ENCODE measurements at places on chromosomes 4 and X.

DNA sequence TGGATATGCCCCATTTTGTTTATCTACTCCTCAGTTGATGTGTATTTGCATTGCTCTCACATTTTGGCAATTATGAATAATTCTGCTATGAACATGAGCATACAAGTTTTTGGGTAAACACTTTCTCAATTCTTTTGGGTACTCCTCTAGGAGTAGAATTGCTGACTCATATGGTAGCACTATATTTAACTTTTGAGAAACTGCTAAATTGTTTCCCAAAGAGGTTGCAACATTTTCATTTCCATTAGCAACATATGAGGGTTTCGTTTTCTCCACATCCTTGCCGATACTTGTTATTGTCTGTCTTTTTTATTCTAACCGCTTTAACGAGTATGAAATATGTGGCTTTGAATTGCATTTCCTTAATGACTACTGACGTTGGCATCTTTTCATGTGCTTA is 185.4 kb downstream of the TSPAN5 start:
- no peak for DNase-seq

GRCh38 chr4:94216394-94216793 is 8.7 kb downstream of the SMARCAD1 start:
- no peak for DNase-seq

DNA sequence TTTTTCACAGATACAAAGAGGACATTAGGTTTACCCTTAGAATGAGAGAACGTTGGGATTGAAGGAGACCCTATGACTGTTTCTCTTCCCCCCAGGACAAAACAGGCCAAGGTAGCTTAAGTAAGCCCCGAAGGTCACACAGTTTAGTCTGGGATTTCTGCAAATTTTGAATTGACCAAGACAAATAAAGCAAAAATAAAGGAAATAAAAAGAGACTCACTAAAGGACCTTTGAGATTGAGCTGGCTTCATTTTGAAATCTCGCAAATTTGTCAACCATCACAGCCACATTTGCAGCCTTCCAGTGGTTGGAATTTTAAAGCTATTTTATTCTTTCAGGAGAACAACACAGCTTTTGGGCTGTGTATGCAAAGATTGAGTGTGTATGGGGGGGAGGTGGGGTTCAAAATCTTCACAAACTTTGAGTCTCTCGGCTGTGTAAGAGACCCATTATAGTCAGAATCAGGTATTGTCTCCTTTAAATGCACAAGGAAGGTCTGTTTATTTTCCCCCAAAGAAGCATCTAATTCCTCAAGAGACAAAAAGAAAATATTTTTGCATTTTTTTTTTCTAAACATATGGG is 4.2 kb downstream of the TMSB4X start:
- no peak for DNase-seq

DNA sequence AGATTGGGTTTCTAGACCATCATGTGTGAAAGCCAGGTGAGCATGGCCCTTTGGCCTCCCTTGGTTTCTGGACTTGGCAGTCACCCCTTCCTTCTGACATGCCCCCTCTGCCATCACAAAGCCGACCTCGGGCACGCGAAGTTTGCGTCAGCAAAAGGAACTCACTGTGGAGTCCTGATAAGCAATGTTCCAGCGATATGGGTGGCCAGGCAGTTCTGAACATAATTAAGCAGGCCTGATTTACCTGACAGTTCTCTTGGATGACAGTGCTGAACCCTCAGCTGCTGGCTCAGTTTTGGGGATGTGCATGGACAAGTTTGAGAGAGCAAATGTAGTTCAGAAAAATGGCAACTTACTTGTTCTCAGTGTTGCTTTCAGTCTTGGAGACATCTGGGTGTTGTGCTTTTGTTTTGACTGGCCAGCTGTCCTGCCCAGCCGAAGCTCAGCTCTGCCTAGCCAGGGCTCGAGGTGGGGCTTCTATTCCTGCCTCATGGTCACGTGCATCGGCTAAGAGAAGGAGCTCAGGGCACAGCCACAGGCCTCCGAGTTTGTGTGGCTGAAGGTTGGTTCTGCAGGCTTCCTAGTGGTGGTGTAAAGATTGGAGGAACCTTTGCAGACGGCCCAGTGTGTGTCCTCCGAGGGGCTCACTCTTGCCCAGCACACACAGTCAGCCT is 78.3 kb downstream of the CLDN34 start:
- DNase-seq: no peak

- DNase-seq: no peak
Observed at GRCh38 chr4:64781737-64782326, 372.6 kb upstream of the TECRL start.

DNA sequence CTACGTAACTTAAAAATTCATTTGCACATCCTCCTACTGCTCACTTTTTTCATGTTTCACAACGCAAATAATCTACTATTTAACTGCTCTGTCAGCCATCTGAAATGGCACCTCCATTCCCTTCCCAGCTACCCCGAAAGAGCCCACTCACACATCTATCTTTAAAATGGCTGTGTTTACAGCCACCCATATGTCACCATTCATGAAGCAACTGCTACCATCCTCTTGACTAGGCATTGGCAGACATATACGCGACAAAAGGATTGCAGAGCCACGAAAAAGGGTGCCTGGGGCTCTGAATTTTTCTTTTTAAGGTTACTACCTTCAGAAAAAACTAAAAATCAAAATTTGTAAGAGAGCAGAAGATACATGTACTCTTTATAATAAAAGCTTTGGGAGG is 11.5 kb downstream of the SH3RF1 start:
- DNase-seq: no peak

- no peak for DNase-seq
Observed at GRCh38 chrX:40952855-40953254, 132.4 kb upstream of the USP9X start.

DNA sequence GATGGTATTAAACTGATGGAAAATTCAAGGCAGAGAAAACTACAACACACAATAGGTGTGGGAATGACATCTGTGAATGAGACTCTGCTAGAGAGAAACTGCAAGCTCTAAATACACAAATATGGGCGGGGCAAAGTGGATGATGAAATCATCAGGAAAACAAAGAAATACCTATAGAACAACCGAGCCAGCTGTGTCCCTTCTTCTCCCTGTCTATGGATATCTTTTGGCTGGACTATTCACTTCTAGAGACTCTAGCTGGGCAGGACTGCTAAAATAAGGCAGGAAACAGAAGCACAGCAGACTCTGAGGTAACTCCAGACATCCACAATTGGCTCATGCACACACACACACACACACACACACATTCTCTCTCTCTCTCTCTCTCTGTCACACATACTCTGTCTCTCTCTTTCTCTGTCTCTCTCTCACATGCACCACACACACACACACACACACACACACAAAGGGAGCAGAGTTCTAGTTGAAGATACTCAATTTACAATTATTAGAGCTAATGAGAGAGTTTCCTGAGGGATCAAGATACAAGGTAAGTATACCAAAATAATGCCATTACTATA is 27.2 kb upstream of the EDNRA start:
- DNase-seq: no peak

- DNase-seq: no peak
Observed at GRCh38 chr4:7736436-7737267, 203.0 kb downstream of the AFAP1 start.

DNA sequence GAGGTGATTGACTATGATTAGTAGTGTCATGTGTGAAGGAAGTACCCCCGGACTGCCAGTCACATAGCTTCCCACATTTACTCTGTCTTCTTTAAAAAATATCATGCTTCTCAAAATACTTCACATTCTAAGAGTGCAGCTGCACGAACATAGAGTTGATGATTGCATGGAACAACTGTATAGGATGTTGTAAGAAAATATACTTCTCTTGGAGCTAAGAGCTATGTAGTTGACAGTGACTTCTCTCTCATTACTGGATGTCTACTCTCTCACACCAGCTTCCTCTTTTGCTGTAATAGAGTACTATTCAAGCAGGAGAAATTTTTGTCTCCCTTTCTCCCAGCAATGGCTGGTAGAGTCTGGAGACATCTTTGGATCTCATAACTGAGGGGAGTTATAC is 99.4 kb upstream of the PUDP start:
- no peak for DNase-seq
